ENCODE measurements at places on chromosomes 5 and 9.

- DNase-seq = no peak
These were observed 233.1 kb downstream of the RASEF start for GRCh38 chr9:82829818-82830217.

DNA sequence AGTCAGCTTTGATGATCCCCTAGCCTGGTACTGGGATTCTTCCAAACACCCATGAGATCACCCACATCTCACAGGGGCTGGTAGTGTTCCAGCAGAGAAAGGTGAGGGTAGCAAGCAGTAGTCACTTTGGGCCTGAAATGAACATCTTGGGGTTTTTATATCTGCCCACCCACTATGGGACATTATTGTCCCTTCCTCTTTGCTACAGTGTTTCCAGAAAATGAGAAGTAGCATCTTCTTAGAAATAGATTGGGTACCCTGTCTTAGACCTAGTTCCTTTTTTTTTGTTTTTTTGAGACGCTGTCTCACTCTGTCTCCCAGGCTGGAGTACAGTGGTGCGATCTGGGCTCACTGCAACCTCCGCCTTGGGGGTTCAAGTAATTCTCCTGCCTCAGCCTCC is 249.2 kb upstream of the ANKRD55 start:
- no peak for DNase-seq

GRCh38 chr9:4640027-4640426 is 22.1 kb upstream of the PLPP6 start:
- DNase-seq = peak; percentile 12

- DNase-seq = no peak
These were observed 39.6 kb upstream of the CSNK1G3 start for GRCh38 chr5:123472150-123472924.

- DNase-seq = no peak
These were observed 34.5 kb upstream of the SLC46A2 start for GRCh38 chr9:112925058-112925641.

- DNase-seq = no peak
These were observed 471.1 kb upstream of the MPDZ start for GRCh38 chr9:13750639-13751038.

DNA sequence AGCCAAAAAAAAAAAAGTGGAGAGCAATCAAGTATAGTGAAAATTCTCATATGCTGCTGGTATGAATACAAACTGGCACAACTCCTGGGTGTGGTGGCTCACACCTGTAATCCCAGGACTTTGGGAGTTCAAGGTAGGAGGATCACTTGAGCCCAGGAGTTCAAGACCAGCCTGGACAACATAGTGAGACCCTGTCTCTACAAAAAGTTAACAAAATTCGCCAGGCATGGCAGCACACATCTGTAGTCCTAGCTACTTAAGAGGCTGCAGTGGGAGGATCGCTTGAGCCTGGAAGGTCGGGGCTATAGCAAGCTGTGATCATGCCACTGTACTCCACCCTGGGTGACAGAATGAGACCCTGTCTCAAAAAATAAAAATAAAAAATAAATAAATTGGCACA is 51.7 kb downstream of the FNIP1 start:
- DNase-seq = no peak

Measured in stimulated activated CD4-positive, alpha-beta T cell treated with anti-CD3 and anti-CD28 coated beads, Interleukin-4, amount 100 ng/mL, for 1 hour (primary cell).